ENCODE measurements at places on chromosomes 4 and X. TPM values are rescaled to one million over a fixed set of nuclear protein-coding genes. Genes with fewer than 3 reads are reported as not detected.

The MYOZ2 gene
- not detected for total RNA-seq

GRCh38 chrX:55759478-55759877, 41.9 kb downstream of the RRAGB start:
- DNase-seq = no peak

The CCNB3 gene
- 0.79 TPM for total RNA-seq

DNA sequence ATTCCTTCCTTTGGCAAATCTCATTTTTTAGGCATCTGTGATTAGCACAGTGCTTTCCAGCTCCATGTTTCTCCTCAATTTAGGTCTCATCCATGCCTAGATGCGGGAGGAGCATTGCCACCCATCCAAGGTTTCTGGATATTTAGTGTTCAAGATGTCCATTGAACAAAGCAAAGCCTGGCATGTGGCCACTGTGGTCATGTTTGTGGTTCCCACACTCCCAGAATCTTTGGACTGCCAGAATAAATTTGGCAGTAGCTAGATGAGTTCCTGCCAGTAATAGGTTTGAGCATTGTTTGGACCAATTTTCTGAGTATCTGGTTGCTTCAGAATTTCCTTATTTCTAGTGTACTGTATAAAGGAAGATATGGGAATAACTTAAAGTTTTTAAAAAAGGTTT, 1124.1 kb downstream of the ADGRL3 start:
- no peak for DNase-seq

DNA sequence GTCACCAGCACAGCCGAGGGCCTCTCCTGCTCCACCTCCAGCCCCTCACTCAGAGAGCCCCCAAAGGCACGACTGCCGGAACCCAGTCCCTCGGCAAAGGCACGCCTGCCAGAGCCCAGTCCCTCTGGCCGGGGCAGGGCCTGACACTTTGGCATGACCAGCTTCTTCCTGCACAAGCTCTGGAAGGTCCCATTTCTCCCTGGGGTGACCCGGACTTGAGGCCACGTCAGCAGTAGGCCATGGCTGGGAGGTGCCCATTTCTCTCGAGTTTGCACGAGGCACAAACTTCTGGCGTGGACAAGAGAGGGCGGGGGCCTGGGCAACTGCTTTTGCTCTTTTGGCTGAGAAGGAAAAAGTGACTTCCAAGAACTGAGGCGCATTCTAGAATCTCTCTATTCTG, 62.2 kb upstream of the GPR78 start:
- DNase-seq = no peak

- no peak for DNase-seq
These were observed 985.8 kb downstream of the TRAM1L1 start for GRCh38 chr4:116099596-116099995.

DNA sequence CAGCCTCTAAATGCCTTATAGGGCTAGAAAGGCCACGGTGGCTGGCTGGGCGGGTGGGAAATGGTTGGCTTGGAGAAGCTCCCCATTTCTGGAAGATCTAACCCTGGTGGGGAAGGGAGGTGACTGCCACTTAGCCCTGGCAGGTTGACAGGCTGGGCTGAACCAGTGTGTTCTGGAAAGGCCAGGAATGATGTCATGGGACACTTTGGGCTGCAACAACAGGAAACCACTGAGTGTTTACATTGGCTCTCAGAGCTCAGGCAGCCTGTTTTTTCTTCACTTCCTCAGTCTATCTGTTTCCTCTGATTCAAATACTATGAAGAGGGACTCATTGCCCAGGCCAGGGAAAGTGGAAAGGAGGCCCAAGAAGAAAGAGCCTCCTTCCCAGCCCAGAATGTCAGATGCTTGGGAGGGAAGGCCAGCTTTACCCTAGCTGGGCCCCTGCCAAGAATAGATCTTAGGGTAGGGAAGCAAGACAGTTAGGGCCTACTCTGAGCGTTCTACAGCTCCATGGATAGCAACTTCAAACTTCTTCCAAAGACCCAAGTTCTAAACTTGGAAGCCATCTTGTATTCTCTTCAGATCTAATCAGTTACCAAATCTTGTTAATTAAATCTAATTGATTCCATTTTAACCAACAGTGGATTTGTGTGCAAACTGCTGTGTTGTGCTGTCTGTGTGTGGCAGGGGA, 65.8 kb upstream of the MSN start:
- DNase-seq = peak; percentile 66

DNA sequence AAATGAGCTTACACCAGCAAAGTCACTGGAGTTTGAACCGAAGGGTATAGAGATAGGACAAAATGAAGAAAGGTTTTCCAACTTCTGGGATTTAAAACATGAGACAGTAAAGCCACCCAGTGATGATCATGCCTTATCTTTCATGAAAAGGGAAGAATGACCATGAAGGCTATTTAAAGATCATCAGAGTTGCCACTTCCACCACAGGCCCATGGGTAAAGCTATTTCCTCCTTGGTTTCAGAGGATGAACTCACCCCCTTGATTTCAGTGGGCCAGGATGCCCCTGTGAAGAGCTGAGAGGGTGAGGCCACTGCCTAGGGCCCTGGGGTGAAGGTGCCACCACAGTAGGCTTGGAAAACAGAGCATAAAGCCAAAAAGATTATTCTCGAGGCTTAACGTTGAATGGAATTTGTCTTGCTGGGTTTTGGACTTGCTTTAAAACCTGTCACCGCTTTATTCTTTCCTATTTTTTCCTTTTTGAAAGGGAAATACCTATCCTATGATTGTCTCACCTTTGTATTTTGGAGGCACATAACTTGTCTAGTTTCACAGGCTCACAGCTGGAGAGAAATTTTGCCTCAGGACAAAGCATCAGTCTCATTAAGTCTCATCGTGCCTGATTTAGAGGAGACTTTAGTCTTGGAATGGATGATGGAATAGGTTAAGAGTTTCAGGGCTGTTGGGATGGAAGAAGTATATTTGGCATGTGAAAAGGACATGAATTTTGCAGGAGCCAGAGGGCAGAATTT, 254.0 kb downstream of the SNCA start:
- no peak for DNase-seq

The SAGE1 gene
- total RNA-seq = not detected

The MTTP gene
- total RNA-seq = 0.47 TPM

GRCh38 chr4:113445286-113445685, 316.3 kb downstream of the CAMK2D start:
- no peak for DNase-seq

- no peak for DNase-seq
These were observed 123.7 kb downstream of the CBLL2 start for GRCh38 chrX:22396408-22396807.

The KIAA1210 gene
- total RNA-seq = not detected

- DNase-seq = no peak
These were observed 459.7 kb downstream of the IL15 start for GRCh38 chr4:142095886-142096605.

The ATXN3L gene
- total RNA-seq = not detected

- no peak for DNase-seq
These were observed 364.0 kb upstream of the EPHA5 start for GRCh38 chr4:66034262-66034661.

The RNF150 gene
- not detected for total RNA-seq

The MTMR1 gene
- total RNA-seq = 63.6 TPM

The SORBS2 gene
- total RNA-seq = not detected

The CCKAR gene
- total RNA-seq = not detected

The PWWP3B gene
- not detected for total RNA-seq

DNA sequence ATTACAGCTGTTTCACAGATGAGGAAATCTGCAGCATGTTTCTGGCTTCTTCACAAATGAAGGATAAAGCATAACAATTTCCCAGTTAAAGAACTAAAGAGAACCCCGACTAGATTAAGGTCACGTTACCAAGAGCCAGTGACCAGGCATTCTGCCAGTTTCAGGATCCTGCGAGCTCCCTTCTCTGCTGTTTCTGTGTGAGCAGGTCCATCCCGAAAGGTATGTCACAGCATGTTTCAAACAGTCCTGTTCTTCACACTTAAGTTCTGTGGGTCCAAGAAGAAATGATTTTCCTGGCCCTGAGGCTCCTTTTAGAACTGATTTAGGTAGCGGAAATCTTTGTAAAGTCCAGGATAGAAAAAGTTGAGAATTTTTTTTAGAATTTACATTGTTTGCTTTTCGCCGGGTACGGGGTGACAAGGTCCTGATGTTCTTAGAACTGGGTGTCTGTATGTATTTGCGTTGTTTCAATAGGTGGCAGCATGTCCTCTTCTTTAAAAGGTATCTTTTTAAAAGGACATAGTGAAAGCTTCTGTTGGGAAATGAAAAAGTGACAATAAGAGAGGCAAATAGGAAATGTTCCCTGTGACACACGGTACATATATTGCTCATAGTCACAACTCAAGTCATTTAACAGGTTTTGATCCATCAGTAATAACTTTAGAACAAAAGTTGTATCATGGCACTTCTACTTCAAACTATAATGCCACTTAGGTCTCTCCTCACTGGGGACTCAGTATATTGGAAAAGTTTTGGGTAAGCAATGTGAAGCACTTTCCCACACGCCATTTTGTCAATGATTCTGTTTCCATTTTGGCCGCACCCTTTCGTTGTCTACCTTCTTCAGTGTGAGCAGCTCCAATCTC, 18.4 kb downstream of the IL21 start:
- DNase-seq = peak; percentile 44

DNA sequence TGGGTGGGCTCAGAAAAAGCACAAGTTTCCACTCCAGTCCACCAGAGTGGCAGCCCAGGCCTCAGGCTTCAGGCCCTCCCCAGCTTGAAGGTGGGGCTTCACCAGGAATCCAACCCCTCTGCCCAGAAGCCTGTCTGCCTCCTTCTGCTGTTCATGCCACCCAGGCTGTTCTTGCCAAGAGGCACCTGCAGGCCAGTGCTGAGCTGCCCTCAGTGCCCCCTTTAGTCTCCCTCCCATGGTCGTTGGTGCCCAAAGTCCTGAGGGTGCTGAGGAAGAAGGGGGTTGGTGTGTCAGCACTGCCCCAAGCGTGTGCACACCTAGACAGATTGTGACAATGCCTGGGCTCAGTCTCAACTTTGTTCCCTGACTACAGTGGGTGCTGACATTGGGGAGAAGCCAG, 475.3 kb downstream of the EPHA5 start:
- no peak for DNase-seq

The TMPRSS11D gene
- not detected for total RNA-seq

DNA sequence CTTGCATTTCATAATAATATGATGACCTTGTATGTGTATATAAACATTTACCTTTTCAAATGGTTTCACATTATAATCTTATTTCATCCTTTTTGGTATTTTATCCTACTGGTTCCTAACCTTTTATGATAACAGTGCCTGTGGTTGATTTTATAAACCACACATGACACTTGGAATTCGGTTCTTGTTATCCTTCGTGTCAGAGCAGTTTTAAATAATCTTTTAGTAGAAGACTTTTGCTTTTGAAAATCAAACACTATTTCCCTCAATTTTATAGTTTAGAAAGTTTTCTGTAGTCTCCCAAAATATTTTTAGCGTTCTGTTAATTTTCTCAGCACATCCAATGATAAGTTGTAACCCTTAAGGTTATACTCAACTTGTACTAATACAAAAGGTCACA, 676.8 kb downstream of the RAPGEF2 start:
- no peak for DNase-seq

GRCh38 chrX:120560405-120560841, 339 bp downstream of the CUL4B start:
- peak; percentile 55 for DNase-seq

All from activated naive CD4-positive, alpha-beta T cell treated with anti-CD3 and anti-CD28 coated beads for 36 hours (primary cell).